ENCODE measurements at places on chromosomes 5 and 9.

DNA sequence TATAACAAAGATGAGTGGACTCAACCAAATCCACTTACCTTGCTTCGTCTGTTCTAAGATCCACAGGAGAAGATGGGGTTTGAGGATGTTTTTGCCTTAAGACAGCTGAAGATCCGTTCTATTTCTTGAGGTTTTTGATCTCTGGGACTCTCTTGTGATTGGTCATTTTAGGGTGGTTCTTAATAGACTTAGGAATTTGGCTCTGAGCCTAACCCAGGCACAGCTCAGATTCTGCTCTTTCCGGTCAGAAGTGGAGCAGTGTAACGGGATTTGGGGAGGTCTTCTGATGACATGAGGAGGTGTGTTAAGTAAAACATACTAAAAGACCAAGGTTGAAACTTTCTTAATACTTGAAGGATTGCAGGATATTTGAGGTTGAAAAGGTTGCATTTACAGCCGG lies 166.9 kb downstream of the DMRT2 start:
- DNase-seq = no peak

DNA sequence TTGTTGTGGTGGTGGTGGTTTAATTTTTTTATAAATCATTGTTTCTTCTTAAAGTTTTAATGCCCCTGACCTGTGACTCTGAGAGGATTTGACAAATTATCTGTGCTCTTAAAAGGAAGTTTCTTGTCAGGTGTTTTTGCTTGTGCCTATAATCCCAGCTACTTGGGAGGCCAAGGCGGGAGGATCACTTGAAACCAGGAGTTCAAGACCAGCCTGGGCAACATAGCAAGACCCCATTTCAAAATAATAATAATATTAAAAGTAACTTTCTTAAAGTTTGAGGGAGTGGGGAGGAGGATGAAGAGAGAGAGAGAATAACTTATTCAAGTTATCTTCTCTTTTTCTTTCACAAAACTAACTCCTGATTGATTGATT lies 12.2 kb upstream of the ERMP1 start:
- no peak for DNase-seq

GRCh38 chr9:114396558-114397218 lies 8.9 kb upstream of the AKNA start:
- DNase-seq = no peak

DNA sequence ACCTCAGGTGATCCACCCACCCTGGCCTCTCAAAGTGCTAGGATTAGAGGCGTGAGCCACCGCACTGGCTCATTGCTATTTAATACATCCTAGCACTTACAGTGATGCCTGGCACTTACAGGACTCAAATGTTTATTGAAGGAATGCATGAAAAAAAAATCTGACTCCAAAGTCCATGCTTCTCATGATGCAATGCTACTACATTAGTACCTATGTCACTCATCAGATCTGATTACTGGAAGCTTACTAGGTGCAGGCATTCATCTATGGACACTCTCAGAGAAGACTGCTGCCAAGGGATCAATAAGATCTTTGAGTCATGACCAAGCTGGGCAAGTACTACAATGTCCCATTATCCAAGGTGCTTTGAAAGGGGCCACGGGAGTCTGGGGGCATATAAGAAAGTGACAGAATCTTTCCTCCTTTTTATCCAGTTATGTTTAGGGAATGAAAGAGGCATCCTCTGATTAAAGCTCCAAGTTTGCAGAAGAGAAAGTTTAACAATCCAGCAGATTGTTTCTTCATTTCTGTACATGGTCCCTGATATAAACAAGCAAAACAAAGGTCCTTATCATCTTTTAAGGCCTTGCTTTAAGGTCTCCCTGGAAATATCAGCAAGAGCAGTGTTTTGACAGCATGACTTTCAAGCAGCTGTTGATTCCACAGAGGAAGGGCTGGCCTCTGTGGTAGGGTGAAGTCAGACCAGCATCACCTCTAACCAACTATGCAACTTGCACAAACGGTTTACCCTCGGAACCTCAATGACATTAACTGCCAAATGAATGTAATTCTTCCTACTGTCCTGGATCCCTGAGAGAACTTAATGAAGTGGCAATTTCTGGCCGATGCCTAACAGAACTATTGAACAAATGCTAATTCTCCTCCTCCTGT lies 35.9 kb downstream of the ARPC5L start:
- DNase-seq = no peak

GRCh38 chr5:128913551-128913950 lies 51.7 kb upstream of the SLC27A6 start:
- DNase-seq = no peak

DNA sequence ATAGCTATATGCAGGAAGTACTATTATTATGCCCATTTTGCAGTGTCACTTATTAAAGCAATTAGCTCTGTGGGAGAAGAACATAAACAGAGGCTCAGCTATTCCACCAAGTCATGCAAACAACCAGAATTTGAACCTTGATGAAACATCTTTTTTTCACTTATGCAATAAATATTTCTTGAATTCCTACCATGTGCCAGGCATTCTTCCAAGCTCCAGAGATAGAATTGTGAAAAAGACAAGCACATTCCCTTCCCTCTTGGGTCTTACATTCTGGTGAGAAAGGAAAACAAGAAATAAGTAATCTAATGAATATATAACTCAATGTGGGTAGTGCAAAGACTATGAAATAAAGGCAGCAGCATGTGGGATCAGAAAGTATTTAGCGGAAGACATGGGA lies 32.1 kb upstream of the ADRB2 start:
- DNase-seq = no peak

DNA sequence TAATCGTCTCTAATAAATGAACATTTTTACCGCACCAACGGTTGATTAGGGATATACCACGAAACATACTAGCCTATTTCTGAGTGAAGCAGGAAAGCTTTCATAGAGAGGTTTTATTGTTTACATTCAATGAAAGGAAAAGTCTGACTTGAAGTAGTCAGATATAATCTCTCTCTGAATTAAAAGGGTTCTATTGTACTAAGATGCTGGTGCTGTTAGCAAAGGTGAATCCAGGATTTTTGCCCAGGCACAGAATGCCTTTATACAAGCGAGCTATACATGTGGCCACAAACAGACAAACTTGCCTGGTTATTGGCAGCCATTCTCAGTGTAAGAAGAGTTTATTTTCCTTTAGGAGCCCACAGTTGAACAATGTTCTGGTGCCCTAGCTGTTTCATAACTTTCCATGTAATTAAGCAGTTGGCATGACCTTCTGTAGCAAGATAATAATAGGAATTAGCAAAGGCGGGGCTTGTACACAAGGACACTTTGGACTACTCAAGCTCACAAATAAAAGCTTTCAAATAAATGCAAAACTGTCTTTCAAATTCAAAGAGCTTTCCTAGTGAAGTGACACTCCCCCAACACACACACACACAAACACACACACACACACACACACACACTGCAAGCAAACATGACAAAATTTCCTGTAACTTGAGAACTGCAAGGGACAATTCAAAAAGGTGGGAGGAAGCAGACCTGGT lies 198.7 kb upstream of the MAP3K1 start:
- DNase-seq = peak; percentile 48

GRCh38 chr5:136907371-136907770 lies 542.0 kb upstream of the TRPC7 start:
- peak; percentile 26 for DNase-seq

DNA sequence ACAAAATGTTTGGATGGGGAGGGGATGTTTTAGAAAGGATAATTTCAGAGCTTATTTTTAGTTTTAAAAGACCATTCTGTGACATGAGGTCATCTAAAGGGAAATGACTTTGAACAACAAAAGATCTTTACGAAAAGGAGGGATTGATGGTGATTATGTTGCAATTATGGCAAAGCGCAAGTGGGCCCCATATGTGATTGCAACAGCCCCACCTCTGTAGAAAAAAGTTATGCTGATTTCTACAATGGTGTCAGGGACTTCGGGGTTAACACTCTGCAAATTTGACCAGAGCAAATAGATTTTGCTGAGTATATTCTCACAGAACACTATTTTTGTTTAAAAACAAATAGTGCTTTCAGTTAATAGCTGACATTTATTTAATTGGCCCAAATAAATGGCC lies 312.8 kb downstream of the NSG2 start:
- no peak for DNase-seq

- no peak for DNase-seq
These were observed 32.2 kb upstream of the CDH18 start for GRCh38 chr5:20020247-20020646.

- no peak for DNase-seq
These were observed 50.5 kb downstream of the HACD4 start for GRCh38 chr9:20980832-20981455.

GRCh38 chr9:112333639-112334431 lies 416 bp upstream of the PTBP3 start:
- DNase-seq = peak; percentile 96

DNA sequence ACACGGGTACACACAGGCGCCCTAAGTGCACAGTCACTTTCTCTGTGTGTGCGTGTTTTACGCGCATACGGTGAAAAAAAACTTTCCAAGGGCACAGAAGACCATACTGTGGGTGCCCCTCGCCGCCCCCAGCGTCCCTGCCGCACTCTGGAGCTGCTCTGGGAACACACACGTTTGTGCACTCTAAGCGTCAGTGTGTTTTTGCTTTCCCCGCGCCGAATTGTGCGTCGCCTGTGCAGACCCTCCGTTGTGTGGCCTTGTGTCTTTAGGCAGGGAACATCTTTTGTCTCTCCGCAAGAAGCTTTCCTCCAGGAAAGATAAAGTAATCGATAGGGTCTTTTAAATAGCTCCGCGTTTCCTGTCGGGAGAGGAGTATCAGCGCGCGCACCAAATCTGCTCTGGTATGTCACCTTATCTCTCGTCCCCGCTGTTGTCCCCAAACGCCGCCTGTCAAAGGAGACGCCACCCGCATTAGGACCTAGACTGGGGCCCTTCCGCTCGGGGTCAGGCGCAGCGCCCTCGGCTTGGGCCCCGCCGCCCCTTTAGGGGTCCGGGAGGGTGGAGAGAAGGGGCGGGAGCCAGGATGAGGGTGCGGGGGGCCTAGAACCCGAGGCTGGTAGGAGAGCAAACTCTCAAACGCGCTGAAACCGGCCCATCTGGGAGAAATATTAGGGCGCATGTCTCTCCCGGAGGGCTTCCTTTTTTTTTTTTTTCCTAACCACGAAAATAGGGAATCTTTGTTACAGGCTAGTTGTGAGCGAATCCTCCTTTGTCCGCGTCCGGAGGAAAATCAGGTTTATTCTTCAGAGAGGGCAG lies 10.5 kb upstream of the NKX2-5 start:
- no peak for DNase-seq

DNA sequence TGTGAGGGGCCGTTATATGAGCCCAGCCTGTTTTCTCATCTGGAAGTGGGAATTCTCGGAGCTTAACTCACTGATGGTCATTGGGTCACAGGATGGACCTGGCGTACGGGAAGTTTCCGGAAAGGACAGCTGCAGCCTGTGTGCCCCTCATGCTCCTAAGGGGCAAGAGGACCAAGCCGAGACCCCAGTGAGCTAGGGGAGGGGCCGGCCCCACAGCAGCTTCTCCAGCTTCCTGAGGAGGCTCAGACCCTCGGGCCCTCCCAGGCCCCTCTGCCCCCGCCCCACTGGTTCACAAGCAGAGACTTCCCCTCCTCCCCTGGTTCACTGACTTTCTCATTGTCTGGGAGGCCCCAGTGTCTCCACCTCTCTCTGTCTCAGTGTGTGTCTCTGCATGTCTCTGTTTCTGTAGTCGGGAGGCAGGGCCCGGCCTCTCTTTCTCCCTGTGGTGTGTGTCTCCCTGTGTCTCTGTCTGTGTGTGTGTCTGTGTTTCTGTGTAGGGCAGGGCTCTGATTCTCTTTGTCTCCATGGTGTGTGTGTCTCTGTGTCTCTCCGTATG lies 32.3 kb upstream of the FIBCD1 start:
- no peak for DNase-seq

- no peak for DNase-seq
These were observed 2.0 kb downstream of the FBXL17 start for GRCh38 chr5:108379722-108380530.

- no peak for DNase-seq
These were observed 85.8 kb downstream of the LPAR1 start for GRCh38 chr9:110952540-110952859.

GRCh38 chr5:107615299-107615817 lies 55.4 kb downstream of the EFNA5 start:
- DNase-seq = no peak

GRCh38 chr5:119395080-119395836 lies 39.4 kb downstream of the TNFAIP8 start:
- DNase-seq = no peak

GRCh38 chr9:37390759-37391158 lies 31.7 kb upstream of the GRHPR start:
- DNase-seq = peak; percentile 80

DNA sequence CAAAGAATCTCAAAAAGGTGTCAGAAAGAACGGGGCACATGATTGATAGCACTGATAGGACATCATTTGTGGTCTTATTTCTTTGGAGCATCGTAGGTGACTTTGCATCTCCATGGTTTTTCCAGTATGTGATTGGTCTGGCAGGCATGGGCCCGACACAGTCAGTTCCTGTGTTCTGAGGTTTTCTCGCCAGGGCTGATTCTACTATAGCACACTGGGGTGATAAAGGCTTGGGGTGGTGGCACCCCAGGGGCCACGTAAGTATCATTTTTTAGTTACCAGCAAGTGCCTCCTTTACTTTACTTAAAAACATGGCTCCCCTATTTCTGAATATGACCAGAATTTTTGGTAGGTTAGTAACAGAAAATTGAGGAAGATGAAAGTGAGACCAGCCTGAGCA lies 202.7 kb downstream of the RFK start:
- no peak for DNase-seq

DNA sequence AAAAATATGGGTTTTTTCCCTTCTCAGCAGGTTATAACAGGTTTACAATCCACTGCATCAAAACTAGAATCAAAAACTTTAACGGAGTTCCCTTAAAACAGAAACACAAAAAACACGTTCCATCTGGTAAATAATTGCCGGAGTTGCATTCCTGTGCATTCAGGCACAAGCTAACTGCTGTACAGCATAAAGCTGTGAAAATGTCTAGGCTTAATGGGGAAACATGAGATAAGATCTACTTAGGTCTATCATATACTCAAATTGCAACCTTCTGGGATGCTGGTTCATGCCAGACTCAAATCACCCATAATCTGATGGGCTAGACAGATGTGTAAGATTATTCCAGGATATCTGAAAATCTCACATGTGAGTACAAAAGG lies 265.3 kb downstream of the DOCK8 start:
- no peak for DNase-seq

All from activated CD4-positive, alpha-beta T cell treated with anti-CD3 and anti-CD28 coated beads, Interleukin-2, amount 10 ng/mL, durations not matched to agents 24 days and 14 days (primary cell).